ENCODE measurements at places on chromosomes 1 and 21.

DNA sequence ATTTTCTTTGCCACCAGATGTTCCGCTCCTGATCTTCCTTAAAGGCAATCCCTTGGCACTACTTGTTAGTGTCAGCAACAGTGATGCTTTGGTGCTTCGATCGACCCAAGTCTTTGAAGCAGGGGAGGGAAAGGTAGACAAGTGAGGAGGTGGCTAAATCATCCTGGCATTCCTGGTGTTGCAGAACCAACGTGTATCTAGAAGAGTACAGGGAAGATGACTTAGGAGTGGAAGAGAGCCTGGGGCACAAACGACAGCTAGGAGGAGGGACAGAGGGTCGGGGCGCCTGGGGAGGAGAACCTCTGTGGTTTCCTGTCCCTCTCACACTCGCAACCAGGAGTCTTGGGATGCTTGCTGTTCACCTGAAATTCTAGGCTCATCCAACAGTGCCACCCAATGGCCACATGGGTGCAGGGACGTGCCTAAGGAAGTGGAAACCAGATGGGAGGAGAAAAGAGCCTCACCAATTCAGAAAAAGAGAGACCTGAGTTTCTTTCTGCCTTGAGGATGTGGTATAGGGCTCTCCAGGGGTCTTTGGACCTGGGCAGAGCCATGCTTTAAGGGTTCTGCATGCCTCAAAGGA is 9.5 kb upstream of the KCNA2 start:
- DNase-seq, result peak; percentile 52

- DNase-seq, result no peak
Observed at GRCh38 chr1:55146781-55147180, 68.4 kb downstream of the USP24 start.

DNA sequence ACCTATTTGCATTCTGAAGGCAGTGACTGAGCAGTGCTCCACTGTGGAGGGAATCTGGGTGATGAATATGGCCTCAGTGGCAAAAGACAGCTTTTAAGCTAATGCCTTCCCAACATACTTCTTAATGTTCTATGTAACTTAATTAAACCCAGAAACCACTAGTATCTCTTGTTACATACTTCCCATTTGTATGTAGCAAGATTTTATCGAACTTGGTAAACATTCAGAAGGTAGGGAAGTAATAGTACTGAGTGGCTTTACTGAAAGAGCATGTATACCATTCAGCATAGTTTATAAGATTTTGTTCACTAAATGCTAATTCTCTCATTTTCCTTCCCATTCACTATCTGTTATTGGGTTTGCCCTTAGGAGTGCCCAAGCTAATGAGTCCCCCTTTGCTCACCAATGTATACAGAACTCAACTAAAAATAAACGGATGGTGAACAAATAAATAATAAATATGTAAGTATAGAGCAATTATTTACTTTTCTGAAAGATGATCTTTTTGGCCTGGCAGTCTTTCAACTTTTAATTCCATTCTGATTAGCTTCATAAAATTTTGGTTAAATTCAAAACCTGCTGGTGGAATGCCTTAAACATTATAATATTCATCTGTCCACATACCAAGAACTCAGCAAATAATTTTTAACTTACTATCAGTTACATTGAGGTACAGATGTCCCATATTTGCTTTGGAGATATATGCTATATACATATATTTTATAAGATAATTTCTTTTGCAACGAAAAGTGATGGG is 204.4 kb downstream of the APP start:
- no peak for DNase-seq

DNA sequence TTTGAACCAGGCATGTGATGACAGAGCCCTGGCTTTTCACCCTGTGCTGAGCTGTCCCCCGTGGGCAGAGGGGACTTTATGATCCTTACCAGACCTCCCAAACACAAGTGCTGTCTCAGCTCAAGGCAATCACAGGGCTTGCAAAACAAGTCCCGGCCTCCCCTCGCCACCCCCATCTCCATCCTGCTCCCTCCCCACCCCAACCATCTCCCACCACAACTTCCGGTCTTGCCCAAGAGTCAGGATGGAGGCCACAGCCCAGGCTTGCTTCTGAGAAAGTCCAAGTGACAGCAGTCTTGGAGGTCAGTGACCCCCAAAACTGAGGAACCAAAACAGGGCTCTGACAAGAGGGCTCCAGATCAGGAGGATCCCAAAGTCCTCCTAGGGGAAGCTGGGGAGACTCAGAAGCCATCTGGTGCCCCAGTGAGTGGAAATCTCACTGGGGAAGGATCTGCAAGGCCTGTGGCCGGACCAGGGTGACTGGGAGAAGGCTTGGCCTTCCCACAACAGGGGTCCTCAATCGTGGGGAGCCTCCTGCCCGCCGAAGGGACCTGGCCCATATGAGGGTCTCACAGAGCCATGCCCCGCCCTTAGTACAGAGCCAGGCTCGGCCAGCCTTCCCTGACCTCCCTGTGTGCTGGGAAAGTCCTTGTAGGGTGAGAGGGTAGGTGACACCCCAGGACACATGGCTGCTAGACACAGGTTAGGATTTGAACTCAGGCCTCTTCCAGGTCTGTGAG is 4.5 kb upstream of the SDC3 start:
- peak; percentile 63 for DNase-seq

DNA sequence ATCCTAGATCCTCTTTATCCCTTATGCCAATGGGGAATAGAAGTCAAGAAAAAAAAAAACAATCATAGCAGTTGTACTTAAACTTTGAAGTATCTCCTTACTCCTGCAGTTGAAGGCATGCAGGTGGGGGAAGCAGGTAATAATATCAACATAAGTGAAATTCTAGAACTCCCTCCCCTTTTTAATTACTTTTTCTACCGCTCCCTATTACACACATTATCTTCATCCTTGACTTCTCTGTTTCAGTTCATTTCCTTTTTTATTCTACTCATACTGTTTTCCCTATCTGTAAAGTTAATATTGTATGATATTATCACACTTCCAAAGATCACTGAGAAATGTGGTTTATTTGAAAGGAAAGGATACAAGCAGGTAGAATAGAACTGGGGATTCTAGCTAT is 962.0 kb downstream of the PLA2G4A start:
- no peak for DNase-seq

DNA sequence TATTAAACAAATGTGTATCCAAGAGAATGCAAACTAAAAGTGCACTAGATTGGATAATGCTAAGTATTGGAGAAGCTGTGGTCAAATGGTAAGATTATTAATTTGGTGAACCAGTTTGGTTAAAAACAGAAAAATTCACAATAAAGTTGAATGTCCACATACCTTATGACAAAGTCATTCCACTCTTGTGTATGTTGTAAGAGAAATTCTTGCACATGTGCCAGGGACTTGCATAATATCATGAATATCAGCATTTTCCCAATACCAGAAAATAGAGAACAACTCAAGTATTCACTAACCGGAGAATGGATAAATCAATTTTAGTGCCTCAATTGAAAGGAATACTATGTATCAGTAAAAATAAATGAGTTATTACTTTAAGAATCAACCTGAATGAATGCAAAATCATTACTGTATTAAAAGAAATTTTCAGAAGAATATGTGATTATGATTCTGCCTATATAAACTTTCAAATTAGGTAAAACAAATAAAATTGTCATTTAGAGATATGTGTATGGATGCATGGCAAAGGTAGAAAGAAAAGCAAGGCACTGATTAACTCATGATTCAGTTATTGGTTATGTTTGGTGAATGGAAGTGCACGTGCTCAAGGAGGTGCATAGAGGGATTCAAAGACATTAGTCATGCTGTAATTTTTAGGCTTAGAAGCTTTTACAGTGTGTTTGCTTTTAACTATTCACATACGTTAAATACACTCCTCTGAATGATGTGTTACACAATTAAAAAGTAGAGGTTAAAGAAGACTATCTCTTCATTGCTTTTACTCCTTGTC is 217.4 kb upstream of the KCNK2 start:
- DNase-seq, result no peak

GRCh38 chr1:117812869-117813511 is 116.4 kb downstream of the GDAP2 start:
- no peak for DNase-seq

DNA sequence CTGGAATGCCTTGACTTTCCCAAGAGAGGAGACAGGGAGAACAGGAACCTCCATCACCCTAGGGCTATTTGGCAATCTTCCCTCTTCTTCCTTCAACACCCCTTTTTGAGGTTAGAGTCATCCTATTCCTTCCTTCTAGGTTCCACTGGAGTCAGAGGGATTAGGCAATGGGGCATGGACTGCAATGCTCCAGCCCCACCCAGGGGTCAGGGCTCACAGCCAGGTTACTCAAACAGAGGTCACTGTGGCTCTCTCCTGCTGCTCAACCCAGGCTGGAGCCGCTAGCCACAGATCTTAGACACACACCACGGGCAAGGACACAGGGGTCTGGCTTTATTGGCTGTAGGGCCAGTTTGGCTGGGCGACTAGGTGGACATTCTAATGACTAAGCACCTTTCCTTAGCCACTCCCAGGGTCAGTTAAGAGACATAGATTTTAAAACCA is 145.5 kb upstream of the NRIP1 start:
- DNase-seq, result no peak

DNA sequence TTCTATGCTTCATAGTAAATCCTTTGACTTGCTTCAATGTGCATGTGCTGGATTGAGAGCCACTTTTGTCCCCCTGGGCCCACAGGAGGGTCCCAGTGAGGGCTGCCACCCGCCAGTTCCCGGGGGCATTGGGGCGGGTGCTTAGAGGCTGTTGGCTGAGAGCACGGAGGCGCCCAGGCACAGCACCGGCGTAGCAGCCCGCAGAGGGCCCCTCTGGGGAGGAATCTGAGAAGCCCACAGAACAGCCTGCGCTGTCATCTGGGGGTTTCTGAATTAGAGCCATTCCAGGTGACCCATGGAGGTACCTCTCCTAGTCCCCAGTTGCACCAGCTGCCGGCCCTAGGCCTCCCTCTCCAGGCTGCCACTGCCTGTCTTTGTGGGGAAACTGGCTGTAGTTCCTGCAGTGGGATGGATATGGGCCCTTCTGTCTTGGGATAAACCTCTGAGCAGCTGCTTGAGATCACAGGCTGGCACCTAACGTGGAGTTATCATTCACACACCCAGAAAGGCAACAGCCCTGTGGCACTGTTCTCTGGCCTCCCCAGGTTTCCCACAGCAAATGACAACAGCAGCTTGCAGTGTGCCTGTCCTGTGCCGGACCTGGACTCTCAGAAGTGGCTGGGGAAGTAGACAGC is 39.5 kb downstream of the TMEM51 start:
- no peak for DNase-seq
